ENCODE measurements at places on chromosomes 5 and 9. TPM values are rescaled to one million over a fixed set of nuclear protein-coding genes. Genes with fewer than 3 reads are reported as not detected.

The ARL10 gene
- total RNA-seq, result 0.20 TPM

The ANGPTL2 gene
- 7.1 TPM for total RNA-seq

The PFN3 gene
- total RNA-seq, result not detected

The TMC1 gene
- not detected for total RNA-seq

The SPATA31D4 gene
- not detected for total RNA-seq

The DNAI1 gene
- not detected for total RNA-seq

The ADAMTS12 gene
- total RNA-seq, result 8.1 TPM

The CMBL gene
- total RNA-seq, result 23.3 TPM

The PRRT1B gene
- not detected for total RNA-seq

The PCDHA2 gene
- total RNA-seq, result 0.44 TPM

The PKN3 gene
- 10.5 TPM for total RNA-seq

The INSL6 gene
- not detected for total RNA-seq

The FYB1 gene
- total RNA-seq, result not detected
